SJCRH30 (cell line): ENCODE measurements at places on chromosomes 3 and 15.

DNA sequence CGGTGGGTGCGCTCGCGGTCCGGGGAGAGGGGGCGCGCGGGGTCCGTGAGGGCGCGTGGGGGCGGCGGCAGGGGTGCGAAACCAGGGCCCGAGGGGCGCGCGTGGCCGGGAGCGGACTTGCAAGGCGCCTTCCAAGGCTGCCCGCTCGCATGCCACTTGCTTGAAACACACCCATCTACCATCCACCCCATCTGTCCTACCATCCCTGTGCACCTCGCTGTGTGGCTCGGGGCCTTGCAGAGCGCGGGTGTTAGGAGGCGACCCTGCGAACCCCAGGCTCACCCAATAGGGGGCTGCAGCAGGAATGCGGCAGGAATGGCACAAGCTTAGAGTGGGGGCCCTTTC, 240 bp downstream of the CFAP100 start:
- DNase-seq = no peak

DNA sequence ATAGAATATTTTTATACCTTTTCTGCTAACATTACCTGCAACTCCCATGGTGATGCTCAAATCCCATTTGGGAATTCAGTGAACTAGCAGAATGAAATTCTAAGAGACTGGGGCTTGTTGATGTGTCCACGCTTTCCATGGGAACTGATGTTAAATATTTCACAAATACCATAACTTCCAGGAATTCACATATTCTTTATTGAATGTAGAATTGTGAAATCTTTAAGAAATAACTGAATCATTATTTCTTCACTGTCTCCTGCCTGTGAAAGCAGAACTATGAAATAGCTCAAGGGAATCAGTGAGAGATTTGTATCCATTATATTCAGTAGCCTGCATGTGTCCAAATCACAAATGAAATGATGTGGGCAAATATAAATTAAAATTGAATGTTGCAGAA, 130.8 kb downstream of the SERPINI1 start:
- DNase-seq = no peak

DNA sequence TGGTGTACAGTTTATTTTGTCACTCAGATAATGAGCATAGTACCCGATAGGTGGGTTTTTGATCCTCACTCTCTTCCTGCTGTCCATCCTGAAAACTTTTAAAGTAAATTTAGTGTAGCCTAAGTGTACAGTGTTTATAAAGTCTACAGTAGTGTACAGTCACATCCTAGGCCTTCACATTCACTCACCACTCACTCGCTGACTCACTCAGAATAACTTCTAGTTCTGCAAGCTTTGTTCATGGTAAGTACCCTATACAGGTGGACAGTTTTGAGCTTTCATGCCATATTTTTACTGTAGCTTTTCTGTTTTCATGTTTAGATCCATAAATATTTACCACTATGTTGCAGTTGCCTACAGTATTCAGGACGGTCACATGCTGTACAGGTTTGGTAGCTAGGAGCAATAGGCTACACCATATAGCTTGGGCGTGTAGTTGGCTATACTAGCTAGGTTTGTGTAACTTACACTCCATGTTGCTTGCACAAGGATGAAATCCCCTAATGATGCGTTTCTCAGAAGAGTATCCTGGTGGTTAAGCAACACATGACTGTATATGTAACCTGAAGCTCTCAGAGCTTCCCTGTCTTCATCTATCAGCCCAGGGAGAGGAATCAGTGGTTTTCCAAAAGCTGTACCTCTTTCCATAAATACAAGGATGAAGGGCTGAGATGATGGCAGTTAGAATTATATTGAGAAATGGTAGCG, 87.6 kb upstream of the SLC25A26 start:
- no peak for DNase-seq

GRCh38 chr3:150055332-150055731, 84.6 kb upstream of the PFN2 start:
- no peak for DNase-seq

DNA sequence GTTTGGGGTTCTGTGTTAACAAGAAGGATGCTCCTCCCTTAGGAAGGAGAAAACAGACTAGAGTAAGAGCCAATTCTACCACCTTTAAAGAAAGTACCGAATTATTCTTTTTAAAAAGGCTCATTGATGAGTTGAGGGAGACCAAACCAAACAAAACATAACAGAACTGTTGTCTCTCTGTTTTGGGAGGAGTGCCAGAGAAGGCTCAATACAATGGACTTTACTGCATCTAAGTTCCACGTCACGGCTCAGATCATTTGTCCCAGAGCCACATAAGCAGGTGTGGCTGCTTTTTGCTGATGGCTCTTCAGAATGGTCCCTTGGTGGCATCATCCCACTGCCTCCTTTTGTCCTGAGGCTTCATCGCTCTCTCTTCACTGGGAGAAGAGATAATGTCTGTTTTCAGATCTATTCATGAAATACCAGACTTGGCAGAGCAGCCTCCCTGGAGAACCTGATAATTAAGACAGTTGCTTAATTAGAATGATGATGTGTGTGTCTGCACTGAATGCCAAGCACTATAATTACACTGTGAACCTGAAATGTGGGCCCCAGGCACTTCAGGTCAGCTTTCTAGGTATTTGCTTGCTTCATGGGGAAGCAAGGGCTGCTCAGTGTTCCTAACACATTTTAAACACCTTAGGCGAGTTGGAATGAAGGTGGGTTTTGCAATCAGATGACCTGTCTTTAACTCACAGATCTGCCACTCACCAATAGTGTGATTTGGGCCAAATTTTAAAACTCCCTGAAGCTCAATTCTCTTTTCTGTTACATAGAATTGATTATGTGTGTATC, 335.2 kb upstream of the MCTP2 start:
- DNase-seq = peak; percentile 11

DNA sequence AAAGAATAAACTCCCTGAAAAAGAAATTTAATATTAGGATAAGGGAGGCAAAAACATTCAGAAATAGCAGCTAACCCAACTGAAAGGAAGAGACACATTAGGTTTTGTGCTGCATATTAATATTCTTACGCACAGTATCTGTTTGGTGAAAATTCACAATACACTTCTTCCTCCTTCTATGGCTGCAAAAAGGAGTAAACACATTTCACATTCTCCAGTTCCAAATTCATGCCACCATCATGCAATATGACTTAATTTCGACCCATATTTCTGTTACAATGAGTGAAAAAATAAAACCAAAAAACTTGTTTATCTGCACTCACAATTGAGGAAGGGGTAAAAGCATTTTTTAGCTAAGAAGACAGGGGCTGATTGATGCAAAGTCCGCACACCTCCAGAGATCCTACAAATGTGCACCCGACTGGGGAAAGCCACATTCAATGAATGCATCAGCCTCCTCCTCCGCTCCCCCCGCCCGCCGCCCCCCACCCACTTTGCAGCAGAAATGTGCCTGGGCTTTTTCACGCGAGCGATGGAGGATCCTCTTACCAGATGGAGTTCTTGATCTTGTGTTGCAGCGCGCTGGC, 1.0 kb downstream of the RFX7 start:
- peak; percentile 54 for DNase-seq

GRCh38 chr15:63719281-63719680, 114.5 kb downstream of the HERC1 start:
- no peak for DNase-seq

- DNase-seq = no peak
Observed at GRCh38 chr3:53642211-53642610, 147.8 kb downstream of the CACNA1D start.
